Glutamatergic neuron (in vitro differentiated cells): ENCODE measurements at places on chromosomes 11 and 22.
A peak's percentile ranks its signal among the peaks of the same experiment; 100 is the strongest.

- DNase-seq: no peak
These were observed 9.8 kb upstream of the TSSC4 start for GRCh38 chr11:2390725-2391151.

DNA sequence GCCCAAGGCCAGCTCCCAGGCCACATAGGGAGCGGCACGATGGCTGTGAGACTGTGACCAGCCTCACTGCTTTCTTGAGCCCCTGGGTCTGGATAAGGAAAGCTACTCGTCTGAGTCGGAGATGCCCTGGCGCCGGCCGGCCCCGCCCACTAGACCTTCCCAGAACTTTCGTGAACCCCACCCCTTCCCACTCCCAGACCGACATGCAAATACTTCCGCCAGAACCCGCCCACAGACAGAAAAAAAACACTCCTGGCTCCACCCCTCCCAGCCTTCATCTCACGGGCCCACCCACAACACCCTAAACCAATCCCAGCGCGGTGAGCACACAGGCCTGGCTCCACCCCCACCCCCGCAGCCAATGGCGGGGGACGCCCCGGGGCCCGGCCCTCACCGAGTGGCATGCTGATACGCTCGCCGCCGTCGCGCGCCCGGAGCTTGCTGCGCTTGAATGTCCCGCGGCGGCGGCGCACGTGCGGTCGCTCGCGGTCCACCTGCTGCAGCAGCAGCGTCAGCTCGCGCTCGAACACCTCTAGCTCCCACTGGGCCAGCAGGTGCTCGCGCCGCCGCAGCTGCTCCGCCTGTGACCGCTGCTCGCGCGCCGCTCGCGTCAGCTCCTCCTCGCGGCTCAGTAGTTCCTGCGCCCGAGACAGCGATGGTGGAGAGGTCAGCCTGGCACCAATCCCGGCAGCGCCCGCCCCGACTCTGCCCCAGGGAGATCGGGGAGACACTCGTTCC is 7.0 kb downstream of the MAP3K11 start:
- peak; percentile 94 for DNase-seq

DNA sequence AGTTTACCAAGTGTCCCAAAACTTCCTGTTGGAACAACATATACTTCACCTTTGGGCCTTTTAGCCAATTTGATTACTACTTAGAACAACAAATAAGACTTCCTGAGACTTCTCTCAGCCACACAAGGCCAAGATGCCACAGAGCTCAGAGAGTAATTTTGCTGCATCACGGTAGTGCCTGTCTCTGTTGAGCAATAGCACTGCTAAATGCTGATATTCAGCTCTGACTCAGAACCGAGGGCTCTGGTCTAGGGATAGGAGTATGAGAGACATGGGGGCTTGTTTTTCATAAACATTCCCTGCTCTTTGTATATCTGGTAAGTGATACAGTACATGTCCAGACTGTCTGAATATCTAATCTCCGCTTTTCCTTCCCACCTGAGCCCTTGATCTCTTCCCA is 260.4 kb upstream of the ARHGAP20 start:
- DNase-seq: no peak

GRCh38 chr22:44707178-44707577 is 5.2 kb downstream of the PRR5 start:
- no peak for DNase-seq

DNA sequence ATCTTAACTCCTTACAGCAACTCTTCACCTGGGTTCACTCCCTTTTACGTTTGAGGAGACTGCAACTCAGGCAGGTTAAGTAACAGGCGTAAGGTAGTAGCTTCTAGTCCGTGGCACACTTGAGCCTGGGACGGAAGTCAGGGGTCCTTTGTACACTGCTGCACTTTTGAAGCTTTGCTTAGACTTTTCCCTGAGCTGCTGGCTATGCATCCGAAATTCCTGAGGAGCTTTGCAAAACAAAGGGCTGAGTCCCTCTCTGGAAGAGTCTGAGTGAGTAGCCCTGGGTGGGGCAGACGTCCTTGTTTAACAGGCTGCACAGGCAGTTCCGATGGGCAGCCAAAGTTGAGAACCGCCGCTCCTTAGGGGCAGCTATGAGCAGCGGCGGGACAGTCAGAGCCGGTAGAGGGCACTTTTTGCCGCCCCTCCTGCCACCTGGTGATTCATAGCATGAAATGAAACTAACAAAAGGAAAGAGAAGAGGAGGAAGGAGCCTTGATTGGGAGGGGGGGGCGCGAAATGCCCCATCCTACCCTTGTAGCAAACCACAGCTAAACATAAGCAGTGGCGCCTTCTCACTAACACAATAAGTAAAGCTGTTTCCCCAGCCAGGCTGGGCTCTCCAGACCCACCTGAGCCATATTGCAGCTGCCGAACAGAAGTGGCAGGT is 1.4 kb downstream of the TMEM109 start:
- peak; percentile 35 for DNase-seq

DNA sequence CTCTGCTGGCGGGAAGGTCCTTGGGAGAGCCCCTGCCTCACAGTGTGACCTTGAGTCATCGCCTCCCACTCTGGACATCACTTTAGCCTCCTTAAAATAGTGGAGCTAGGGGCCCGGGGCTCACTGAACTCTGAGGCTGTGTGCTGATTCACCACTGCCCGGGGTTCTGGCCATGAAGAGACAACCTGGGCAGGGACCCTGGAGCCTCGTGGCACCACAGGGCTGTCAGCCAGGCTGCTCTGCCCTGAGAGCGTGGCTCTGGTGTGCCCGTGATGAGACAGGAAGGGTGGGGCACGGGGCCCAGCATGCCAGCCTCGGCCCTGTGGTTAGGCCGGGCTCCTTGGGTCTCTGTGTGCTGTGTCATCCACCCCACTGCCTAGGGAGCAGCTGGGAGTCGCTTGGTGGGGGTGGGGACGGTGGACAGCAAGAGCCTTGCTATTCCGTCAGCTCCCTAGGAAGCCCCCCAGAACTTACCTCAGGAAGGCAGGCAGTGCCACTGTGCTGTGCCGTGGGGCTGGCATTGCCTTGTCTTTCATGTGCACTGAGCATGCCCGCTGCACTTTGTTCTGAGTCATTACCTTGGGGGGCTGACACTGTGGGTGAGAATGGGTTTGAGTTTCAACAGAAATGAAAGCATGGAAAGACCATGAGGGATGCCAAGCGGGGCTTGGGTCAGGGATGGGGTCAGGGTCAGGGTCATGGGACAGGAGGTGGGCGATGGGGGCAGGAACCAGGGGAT is 31.7 kb downstream of the TPCN2 start:
- no peak for DNase-seq

- DNase-seq: no peak
These were observed 166.6 kb downstream of the COMMD9 start for GRCh38 chr11:36122671-36123070.

GRCh38 chr11:123086305-123086704 is 24.4 kb upstream of the HSPA8 start:
- DNase-seq: no peak

GRCh38 chr11:2464451-2465165 is 19.8 kb downstream of the KCNQ1 start:
- no peak for DNase-seq

GRCh38 chr22:19422440-19423301 is 8.9 kb downstream of the HIRA start:
- no peak for DNase-seq

DNA sequence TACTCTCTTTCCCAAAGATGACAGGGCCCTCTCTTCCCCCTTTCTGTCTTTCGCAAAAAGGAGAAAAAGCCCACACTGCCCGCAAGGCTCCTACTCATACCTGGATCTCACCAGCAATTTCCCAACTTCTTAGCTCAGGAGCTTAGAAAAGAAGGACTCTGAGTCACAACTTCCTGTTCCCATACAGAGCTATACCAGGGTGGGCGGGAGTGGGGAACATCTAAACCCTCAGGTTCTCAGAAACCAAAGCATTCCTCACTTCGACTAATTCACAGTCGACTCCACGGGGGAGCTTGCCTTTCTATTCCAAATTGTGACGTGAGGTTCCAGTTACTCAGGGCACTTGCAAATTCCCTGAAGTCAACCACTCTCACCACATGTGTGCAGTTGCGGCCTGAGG is 61.9 kb downstream of the MTNR1B start:
- no peak for DNase-seq

DNA sequence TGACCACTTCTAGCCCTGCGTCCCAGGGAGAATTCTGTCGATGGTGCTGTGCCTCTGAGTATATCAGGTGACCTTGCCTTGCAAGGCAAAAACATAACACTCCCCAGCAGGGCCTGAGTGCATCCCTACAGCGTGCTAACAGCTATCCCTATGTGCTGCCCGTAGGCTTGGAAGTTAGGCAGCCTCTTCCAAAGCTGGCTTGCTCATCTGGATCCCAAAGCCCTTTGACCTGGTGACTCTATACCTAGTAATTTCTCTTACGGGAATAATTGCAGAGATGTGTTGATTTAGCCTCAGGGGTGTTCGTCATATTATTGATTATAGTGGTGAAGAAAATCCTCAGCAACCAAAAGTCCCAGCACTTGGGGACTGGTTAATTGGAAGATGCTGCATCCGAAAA is 32.6 kb upstream of the CRYBB3 start:
- no peak for DNase-seq

GRCh38 chr11:69357458-69358397 is 63.8 kb downstream of the MYEOV start:
- no peak for DNase-seq

DNA sequence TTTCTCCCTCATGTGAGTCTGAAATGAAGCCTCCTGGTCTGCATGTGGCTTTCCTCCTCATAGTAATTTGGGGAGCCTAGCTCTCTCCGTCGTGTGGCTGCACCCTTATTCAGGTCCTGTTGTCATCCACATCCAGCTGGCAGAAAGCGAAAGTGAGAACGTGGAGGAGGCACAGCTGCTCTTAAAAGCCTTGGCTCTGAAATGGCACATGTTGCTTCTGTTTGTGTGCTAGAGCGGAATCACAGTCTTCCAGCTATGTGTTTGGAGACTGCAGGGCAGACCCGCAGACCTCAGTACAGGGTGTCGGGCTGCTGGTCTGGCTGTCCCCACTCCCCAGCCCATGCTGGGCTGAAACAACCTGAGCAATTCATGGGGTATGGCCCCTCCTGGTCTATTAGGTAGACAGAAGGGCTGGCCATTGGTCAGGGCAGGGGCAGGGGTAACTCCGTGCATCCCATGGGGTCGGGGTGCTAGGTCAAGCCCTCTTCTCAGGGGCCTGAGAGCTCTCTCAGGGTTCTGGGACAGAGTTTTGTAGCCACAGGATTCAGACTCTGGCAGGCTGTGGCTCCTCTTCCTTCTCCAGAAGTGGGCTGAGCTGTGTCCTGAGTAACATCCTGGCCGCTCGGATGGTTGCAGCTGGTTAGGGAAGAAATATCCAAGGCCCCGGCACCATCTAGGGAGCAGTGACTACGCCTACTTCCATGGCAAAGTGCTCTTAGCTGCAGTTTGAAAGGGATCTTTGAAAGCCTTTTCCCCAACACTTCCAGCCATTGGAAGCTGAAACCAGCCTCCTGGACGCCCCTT is 50.6 kb downstream of the C11orf96 start:
- no peak for DNase-seq

GRCh38 chr11:74735365-74735928 is 4.2 kb upstream of the CHRDL2 start:
- no peak for DNase-seq

DNA sequence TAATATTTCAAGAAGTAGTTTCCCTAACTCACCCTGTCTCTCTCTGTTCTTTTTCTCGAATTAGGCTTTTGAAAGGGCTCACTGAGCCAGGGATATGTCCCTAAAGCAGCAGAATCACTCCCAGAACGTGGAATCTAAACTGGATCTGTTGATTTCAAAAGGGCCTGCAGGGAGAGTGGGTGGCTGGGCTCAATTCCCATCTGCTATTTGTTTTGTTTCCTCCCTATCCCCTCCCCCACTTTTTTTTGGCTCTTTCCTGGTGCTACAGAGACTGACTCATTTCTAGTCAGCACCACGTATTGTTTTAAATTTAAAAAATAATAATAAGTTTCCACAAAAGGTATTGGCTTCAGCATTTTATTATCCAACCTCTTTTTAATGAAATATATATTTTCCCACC is 961.5 kb downstream of the FAM181B start:
- no peak for DNase-seq

DNA sequence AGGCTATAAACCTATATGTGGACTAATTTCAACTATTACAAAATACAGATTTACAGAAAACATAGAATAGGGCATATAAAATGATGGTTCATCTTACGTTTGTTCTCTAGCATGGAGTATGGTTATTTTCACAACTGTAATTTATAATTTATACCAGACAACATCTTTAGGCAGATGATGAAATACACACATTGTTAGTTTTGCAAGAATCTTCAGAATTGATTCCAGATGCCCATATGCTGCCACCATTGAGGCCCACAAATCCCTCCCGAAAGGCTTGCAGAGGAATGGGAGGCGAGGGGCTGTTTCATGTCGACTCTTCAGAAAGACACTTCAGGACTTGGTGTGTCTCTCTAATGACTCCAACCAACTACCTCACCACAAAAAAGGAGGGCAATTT is 6.2 kb downstream of the PTPN5 start:
- DNase-seq: no peak

GRCh38 chr11:30210357-30210756 is 20.5 kb upstream of the FSHB start:
- no peak for DNase-seq

DNA sequence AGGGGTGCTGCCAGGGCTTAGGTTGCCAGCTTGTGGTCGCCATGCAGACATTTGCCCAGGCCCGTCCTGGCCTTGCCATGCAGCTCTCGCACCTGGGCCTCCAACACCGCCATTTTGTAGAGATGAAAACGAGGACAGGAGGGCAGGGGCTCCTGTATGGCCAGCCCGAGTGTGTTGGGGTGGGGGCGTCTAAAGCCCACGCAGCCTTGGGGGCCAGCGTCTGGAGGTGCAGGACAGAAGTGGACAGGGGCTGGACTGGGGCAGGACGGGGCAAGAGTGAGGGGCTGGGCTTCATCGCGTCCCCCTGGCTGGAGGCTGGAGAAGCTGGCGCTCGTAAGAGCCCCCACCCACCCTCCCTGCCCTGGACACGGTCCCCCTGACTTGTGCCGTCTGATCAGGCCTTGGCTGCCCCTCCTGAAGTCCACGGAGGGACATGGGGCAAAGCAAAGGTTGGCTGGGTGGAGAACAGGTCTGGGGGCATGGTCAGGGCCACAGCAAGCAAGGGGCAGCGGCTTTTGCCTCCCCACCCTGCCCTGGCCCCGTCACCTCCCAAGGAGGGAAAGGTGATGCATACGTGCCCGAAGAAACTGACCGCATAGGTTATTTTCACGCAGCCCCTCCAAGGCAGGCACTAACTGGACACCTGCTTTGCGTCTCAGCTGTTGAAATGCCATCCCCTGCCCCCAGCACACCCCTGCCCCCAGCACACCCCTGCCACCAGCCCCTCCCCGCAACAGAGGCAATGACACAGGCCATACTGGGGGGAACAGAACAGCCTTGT is 815 bp downstream of the TNNT3 start:
- DNase-seq: no peak

DNA sequence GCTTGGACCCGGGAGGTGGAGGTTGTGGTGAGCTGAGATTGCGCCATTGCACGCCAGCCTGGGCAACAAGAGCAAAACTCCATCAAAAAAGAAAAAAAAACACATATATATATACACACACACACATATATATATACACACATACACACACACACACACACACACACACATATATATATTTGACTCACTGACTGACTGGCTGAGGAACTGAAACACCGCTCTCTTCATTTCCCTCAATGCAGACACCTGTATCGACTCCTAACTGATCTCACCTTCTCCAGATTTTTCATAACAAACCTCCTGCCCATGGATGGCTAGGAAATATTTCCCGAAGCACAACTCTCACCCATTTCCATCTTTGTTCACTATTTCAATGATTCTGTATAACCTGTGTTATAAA is 140.7 kb upstream of the ANO3 start:
- no peak for DNase-seq

GRCh38 chr11:41040474-41040873 is 419.0 kb downstream of the LRRC4C start:
- no peak for DNase-seq
